Bone marrow (tissue), 2 donors: ENCODE measurements at places on chromosomes 6 and 20.

GRCh38 chr20:36298061-36298460 is 8.1 kb upstream of the DLGAP4 start:
- no peak for DNase-seq

- DNase-seq, result no peak
Measured at GRCh38 chr6:158061361-158061708, 79.7 kb downstream of the SYNJ2 start.

DNA sequence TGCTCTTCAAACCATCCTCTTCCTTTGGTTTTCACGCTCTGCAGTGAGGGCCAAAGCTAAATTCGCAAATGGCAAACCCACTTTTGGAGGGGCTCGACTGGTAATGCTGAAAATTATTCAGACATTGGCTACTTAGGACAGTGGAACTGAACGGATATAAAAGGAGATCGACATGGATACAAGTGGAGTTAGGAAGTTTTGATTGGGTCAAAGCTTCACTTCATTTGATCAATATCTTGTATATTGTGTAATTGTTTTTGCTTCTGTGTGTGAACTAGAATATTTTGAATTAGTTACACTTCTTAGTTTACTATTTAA is 1.2 kb downstream of the FAM8A1 start:
- no peak for DNase-seq

DNA sequence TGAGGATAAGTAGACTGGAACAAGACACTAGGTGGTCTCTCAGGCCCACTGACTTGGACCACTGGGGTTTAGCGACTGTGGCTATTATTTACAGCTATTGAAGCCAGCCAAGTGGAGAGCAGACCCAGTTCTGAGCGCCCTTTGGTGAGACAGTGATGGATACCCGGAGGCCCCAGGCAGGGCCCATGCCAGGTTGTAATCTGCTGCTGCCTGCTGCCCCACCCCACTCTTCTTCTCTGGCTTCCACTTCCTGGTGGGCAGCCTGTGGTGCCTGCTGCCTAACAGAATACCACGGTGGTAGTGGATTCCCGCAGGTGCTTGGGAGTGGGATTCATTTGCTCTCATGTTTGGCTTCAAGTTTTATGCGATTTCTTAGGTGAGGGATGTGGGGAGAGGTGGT is 570 bp downstream of the RAB44 start:
- no peak for DNase-seq
